ENCODE measurements at places on chromosomes 2 and 18. TPM values are rescaled to one million over a fixed set of nuclear protein-coding genes. Genes with fewer than 3 reads are reported as not detected.

GRCh38 chr2:119142824-119143223 is 15.7 kb downstream of the C1QL2 start:
- DNase-seq: no peak

Gene SERPINB5
- not detected for total RNA-seq

DNA sequence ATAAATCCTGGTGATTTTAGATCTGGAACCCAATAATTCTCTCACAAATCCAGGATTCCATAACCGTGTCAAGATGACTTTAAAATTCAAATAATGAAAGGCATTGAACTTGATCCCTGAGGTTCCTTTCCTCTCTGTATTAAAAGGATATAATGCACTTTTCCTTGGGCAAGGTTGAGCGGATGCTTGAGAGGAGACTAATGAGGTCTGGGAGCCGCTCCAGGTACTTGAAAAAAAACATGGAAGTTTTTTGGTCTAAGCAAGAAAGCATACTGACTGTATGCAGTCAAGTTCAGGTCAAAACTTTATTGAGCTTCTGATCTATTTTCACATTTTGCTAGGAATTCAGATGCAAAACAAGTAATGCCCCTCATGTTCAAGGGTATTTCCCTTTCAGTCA is 318.5 kb downstream of the RAD51AP2 start:
- DNase-seq: no peak

Gene SERPINB3
- total RNA-seq: not detected

Gene LRRTM1
- total RNA-seq: 3.8 TPM

GRCh38 chr2:6325616-6326015 is 540.1 kb downstream of the CMPK2 start:
- DNase-seq: no peak

- DNase-seq: no peak
Observed at GRCh38 chr2:206160125-206160806, 571 bp downstream of the EEF1B2 start.

GRCh38 chr2:217959723-217960122 is 43.1 kb downstream of the TNS1 start:
- DNase-seq: no peak

GRCh38 chr2:152710713-152711112 is 6.5 kb downstream of the PRPF40A start:
- no peak for DNase-seq

GRCh38 chr2:222049946-222050345 is 248.9 kb downstream of the PAX3 start:
- DNase-seq: no peak

Gene PLA2R1
- total RNA-seq: 0.34 TPM

Gene SNED1
- 2.8 TPM for total RNA-seq

- DNase-seq: no peak
Observed at GRCh38 chr2:180227461-180227860, 220.4 kb upstream of the CWC22 start.

DNA sequence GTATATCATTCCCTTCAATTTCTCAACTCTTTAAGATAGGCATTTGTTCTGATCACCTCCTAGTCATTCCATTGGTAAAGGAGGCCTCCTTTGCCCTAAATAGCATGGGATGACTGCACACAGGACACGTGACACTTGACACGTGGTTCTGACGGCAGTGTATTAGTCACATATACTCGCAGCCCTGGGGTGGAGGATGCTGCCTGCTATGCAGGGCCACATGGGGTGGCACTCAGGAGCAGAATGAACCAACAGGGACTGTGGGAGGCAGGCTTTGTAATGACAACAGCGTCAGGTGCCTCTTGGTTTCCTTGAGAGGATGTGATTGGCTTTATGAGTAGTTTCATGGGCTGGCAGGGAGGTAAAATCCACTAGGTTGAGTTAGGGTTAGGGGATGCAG is 9.3 kb upstream of the KCNS3 start:
- DNase-seq: no peak

Gene UGT1A3
- not detected for total RNA-seq

Gene EN1
- total RNA-seq: 0.39 TPM

GRCh38 chr18:35736696-35737095 is 155.2 kb downstream of the GALNT1 start:
- DNase-seq: no peak

GRCh38 chr2:166242309-166242708 is 114.5 kb upstream of the SCN1A start:
- no peak for DNase-seq

Gene PNPT1
- 21.0 TPM for total RNA-seq

Gene PREB
- total RNA-seq: 35.5 TPM

Gene NT5C1B
- not detected for total RNA-seq

GRCh38 chr2:68466778-68467076 is 367 bp downstream of the FBXO48 start:
- no peak for DNase-seq

Gene SERPINB4
- total RNA-seq: not detected

- no peak for DNase-seq
Observed at GRCh38 chr2:231058761-231059550, 2.3 kb downstream of the PSMD1 start.

- no peak for DNase-seq
Observed at GRCh38 chr2:18930971-18931370, 341.6 kb upstream of the NT5C1B start.

Gene LCT
- not detected for total RNA-seq

DNA sequence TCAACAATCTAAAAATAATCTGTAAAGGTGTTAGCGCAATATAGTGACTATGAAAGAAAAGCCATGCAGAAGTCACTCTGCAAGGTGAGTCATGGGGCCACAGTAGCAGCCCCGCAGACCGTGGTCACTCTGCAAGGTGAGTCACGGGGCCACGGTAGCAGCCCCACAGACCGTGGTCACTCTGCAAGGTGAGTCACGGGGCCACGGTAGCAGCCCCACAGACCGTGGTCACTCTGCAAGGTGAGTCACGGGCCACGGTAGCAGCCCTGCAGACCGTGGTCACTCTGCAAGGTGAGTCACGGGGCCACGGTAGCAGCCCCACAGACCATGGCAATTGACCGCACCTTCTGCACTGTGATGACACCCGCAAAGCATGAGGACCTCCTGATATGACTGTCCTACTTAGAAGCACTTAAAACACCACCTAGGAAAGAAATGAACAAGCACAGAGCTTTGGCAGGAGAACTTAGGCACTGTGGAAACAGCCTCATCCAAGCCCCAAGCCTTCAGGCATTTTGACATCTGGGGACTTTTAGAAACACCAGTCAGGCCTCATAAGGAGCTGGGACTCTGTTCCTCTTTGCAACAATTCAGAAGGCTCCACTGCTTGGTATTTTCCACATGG is 70.1 kb downstream of the LDLRAD4 start:
- DNase-seq: no peak

DNA sequence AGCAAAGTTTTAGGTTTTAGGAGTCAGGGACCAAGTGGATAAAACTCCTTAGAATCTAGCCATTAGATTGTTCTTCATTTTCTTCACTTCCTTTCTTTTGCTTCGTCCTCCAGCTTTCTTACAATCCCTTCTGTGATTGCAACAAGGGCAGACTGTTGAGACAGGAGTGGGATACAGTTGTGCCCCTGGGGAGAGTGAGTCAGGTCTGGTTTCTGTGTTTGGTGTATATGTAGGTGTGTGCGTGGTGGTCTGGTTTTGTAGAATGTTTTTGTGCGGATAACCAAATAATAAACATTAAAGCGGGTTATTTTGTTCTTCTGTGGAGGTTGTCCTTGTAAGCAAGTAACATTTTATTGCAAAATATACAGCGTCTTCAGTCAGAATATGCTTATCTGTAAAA is 7.3 kb downstream of the INSIG2 start:
- no peak for DNase-seq

Gene RHBDD1
- total RNA-seq: 29.9 TPM

DNA sequence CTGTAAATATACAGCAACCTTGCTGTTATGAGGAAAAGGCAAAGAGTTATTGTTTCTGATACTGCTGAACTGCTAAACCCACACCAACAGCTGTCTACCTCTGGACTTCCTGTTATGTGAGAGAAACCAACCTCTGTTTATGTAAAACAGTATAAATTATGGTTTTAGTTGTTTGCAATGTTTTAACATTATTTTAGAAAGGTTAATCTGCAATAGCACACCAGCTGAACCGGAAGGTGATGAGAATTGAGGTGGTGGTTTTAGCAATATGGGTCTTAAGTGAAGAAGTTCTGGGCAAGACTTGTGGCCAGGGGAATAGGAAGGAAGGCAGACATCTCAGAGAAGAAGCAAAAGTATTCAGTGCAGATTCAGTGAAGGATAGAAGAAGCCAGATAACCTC is 237.8 kb downstream of the PLCL1 start:
- DNase-seq: no peak

GRCh38 chr2:100193291-100193710 is 50.9 kb upstream of the AFF3 start:
- DNase-seq: no peak

DNA sequence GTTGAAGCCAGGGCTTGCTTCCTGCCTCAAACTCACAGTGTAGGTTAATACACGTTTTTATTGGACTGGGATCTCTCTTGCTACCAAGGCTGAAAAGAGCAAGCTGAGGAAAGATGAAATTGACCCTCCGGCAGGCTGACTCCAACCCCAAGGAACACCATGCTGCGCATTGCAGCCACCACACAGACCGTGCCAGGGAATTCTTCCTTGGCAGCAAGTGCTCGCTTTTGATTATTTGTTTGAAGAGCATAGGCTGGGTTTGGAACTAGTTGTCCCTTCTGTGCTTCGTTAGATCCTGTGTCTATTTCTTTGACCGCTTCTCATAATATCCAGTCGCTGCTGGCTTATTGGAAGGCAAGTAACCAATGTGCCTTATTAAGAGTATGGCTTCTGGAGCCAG is 34.4 kb upstream of the DARS1 start:
- DNase-seq: no peak

DNA sequence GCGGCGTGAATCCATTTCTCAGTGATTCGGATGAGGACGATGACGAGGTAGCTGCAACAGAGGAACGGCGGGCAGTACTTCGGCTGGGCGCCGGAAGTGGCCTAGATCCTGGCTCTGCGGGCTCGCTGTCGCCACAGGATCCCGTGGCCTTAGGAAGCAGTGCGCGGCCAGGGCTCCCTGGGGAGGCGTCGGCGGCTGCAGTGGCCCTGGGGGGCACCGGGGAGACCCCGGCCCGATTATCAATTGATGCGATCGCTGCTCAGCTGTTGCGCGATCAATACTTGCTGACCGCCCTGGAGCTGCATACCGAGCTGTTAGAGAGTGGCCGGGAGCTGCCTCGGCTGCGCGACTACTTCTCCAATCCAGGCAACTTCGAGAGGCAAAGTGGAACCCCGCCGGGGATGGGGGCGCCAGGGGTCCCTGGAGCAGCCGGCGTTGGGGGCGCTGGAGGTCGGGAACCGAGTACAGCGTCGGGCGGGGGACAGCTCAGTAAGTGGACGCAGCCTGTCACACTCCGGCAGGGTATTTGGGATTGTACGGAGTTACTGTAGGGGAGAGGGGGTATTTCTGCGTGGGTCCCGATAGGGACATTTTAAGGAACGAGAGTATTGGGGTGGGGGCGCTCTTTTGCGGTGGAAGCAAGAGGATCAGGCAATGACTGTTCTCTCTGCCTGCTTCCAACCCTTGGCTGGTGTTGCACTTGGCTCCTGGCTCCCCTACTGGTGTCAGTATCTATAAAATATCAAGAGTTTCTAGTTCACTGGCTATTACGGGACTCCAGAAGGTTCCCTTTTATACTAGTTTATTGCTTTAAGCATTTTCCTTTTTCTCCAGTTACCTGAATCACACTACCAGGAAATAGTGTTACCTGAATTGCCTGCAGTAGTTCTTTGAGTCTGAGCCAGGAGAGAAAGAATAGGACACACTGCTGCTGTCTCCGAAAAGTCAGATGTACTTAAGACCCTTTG is 772 bp downstream of the RELCH start:
- DNase-seq: peak; percentile 70

Gene GAD1
- 0.44 TPM for total RNA-seq

GRCh38 chr2:5007596-5007995 is 684.6 kb upstream of the SOX11 start:
- no peak for DNase-seq

GRCh38 chr2:186535861-186536260 is 49.8 kb downstream of the ZC3H15 start:
- DNase-seq: no peak

Gene ATP5MC3
- 220 TPM for total RNA-seq

Gene ABCG5
- not detected for total RNA-seq

Gene RIT2
- not detected for total RNA-seq

DNA sequence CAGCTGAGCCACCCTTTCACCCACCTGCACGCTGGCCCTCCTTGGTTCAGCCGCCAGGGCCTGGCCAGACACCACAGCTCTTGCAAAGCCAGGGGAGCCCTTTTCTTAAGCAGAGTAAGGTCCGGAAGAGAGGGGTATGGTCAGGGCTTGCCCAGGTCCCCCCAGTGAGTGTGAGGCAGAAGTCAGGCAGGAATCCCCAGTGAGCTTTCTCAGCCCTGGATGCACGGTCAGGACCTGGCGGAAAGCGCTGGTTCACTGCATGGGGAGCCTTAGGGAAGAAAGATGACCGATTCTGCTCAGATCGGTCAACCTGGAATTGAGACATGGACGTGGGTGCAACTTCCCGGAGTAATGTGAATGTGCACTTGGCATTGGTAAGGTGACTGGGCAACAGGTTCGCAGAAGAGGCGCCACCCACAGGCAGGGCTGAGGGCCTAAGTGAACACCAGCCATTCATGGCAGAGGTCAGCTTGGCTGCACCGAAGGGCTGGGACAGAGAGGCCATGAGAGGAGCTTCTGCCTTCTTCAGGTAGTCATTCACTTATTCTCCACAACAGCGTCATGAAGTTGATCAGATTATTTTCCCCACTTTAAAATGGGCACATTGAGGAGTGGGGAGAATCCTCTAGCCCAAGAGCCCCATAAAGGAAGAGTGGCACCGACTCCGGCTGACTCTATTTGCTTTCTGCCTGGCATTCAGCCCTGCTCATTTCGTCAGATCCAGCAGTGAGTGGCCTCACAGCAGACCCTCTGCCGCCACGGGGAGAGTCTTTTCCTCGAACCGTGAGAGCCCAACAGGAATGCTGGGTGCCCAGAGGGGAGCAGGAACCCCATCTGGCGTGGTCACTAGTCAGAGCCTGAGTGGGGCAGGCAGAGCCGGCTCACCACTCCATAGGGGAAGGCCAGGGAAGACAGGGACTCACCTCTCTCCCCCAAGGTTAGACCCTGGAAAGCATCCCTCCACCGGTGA is 35.8 kb downstream of the SCTR start:
- no peak for DNase-seq

DNA sequence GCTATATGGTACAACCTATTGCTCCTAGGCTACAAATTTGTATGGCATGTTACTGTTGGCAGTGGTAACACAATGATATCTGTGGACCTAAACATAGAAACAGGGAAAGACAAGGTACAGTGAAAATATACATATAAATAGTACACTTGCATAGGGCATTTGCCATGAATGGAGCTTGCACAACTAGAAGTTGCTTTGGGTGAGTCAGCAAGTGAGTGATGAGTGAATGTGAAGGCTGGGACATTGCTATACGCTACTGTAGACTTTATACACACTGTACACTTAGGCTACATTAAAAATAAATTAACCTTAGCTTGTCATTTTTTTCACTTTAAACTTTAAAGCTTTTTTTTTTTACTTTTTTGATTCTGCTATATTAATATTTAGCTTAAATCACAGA is 500.0 kb upstream of the SETBP1 start:
- no peak for DNase-seq

DNA sequence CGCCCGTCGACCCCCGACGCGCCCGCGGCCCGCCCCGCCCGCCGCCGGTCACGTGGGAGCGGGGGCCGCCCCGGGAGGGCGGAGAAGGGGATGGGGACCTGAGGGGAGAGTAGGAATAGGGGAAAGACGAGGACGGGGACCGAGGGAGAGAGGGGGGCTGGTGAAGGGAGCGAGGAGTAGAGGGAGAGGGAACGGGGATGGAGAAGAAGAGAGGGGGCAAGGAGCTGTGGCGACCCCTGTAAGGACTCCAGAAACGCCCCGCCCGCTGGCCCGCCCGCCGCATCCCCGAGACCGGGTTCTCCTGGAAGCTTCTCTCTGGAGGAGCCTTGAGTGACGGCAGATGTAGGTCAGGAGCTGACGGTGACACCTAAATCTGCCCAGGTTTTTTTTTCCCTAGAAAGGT is 615 bp downstream of the ADNP2 start:
- peak; percentile 77 for DNase-seq

All from glutamatergic neuron (in vitro differentiated cells).